ENCODE measurements at places on chromosomes 6 and 20. TPM values are rescaled to one million over a fixed set of nuclear protein-coding genes. Genes with fewer than 3 reads are reported as not detected.

AKAP7 gene
- 8.9 TPM for total RNA-seq

ENPP5 gene
- total RNA-seq = 8.7 TPM

FAM83C gene
- not detected for total RNA-seq

TNFAIP3 gene
- total RNA-seq = 64.0 TPM

SLC24A3 gene
- total RNA-seq = 3.3 TPM

MMP24 gene
- 0.99 TPM for total RNA-seq

KIF25 gene
- total RNA-seq = 1.6 TPM

NFATC2 gene
- total RNA-seq = 14.0 TPM

CDSN gene
- not detected for total RNA-seq

FRK gene
- 5.1 TPM for total RNA-seq

PIM1 gene
- total RNA-seq = 26.2 TPM

PREX1 gene
- 7.9 TPM for total RNA-seq

Data from mesothelial cell of epicardium (in vitro differentiated cells).